Activated naive CD4-positive, alpha-beta T cell treated with anti-CD3 and anti-CD28 coated beads, Interleukin-2, amount 50 U/mL, for 16 hours (primary cell): ENCODE measurements at places on chromosomes 2 and 18.

- DNase-seq = no peak
These were observed 257.4 kb downstream of the CCDC178 start for GRCh38 chr18:33183136-33183535.

GRCh38 chr2:191844706-191845105 is 2.2 kb downstream of the CAVIN2 start:
- DNase-seq = no peak

- DNase-seq = no peak
These were observed 56.6 kb upstream of the SLC1A4 start for GRCh38 chr2:64932371-64933216.

GRCh38 chr2:223369889-223370288 is 232.3 kb downstream of the SCG2 start:
- DNase-seq = no peak

DNA sequence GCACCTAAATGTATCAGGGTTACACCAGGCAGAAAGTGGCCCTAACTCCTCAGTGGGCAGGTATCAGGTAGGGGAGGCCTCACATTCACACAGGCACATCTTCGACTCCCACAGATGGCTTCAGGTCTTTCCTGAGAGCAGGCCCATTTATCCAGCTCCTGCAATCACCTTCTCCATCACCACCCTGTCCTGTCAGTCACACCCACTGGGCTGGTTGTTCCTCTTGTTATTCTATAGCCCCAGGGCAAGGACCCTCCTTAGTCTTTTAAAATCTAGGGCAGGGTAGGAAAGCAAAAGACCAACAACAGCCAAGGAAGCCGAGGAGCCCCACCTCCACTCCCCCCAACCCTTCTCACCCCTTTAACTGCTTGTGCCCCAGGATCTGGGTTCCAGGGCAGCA is 9.1 kb upstream of the HOXD4 start:
- DNase-seq = no peak

GRCh38 chr18:66495844-66496243 is 108.0 kb downstream of the CDH19 start:
- DNase-seq = no peak

DNA sequence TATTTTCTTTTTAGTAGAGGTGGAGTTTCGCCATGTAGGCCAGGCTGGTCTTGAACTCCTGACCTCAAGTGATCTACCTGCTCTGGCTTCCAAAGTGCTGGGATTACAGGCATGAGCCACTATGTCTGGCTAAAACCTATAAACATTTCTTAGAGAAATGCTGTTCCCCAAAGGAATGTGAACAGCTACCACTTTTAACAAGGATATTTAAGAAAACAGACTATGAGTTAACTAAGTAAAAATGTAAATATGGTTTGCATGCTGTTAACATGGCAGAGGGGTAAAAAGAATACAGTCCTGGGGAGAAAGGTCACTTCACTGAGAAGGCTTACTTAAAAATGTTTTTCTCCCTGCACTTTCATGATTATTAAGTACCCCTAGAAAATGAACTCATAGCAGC is 57.1 kb downstream of the SLC16A14 start:
- no peak for DNase-seq

DNA sequence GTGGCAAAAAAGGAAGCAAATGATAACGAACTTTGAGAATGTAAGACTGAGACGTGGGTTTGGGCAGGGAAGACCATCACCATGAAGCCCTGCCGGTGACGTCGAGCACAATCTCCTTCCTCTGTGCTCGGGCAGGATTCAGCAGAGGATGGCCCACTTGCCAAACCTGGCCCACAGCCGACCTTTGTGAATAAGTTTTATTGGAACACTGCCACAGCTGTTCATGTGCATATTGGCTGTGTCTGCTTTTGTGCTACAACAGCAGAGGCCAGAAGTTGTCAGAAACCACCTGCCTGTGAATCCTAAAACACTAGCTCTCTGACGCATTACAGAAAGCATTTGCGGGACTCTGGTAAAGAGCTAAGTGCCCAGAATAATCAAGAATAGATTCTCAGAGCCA is 223.9 kb downstream of the MYT1L start:
- no peak for DNase-seq

GRCh38 chr2:46309052-46309953 is 12.1 kb downstream of the EPAS1 start:
- DNase-seq = no peak

- DNase-seq = no peak
These were observed 543.7 kb downstream of the TRIB2 start for GRCh38 chr2:13260402-13260801.

DNA sequence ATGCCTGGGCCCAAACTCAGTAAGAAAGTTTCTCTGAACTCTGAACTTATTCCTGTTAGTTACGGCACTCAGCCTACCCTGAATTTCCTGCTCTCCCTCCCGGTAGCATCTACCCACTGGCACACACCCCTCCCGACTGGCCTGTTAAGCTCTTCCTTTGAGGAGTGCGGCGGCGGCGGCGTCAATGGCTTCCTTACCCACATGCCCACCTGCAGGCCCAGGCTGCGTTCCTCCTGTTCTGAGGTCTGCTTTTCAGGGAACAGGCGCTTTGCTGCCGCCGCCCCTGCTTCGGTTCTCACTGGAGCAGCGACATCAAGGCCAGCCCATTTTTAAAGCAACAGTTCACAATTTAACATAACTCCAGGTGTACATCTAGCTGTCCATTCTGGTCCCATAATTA is 432.4 kb downstream of the DCDC2C start:
- DNase-seq = no peak

GRCh38 chr2:217113491-217113890 is 253.6 kb upstream of the TNP1 start:
- no peak for DNase-seq

DNA sequence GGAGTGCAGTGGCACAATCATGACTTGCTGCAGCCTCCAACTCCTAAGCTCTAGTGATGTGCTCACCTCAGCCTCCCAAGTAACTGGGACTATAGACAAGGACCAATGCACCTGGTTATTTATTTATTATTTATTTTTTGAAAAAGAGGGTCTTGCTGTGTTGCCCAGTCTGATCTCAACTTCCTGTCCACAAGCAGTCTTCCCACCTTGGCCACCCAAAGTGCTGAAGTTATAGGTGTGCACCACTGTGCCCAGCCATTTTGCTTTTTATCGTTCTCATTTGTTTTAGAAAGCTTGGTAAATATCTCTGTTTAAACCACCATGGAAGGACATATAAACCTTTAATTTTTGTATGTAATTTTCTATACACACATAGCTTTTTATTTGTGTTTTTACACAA is 74.2 kb downstream of the SMCHD1 start:
- no peak for DNase-seq

DNA sequence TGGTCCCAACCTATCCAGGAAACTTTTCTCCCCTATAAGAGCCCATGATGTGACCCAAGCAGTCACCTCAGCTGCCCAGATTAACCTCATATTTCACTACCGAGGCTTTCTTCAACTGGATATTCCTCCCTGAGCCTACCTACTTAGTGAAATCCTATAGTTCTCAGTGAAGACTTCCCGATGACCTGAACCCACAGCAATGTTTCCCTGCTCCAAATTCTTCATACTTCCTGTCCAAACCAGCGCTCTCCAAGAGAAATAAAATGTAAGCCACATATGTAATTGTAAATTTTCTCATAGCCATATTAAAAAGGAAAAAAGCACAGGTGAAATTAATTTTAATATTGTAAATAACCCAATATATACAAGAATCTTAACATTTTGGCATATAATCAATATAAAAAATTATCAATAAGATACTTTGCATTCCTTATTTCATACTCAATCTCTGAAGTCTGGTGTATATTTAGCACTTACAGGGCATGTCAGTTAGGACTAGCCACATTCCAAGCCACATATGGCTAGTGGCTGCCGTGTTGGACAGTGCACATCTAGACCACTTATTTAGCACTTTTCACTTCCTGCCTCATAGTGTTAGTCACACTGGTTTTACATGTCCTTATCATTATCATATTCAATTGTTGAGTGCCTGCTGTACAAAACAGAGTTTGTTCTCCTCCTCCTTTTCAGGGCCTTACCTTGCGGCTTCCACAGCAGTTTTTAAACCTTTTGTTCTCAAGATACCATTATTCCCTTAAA is 1.9 kb upstream of the STAT4 start:
- no peak for DNase-seq

DNA sequence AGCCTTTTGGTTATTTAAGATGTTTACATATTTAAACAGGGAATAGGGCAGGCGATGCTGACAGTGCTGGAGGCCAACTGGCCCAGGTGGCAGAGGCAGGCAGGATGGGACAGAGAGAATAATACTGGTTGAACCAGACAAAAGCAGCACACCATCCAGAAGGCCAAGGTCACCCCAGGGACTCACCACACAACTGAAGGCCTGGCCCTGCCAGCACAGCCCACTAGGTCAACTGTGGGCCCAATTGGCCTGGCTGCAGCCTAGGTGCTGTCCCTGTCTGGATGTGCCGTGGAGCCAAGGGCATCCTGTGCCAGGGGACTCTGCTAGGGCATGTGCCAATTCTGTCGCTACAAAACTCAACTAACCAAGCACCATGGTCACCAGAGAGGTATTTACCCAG is 69.2 kb downstream of the RNF152 start:
- DNase-seq = no peak

GRCh38 chr2:200044453-200044852 is 89.1 kb downstream of the MAIP1 start:
- no peak for DNase-seq

DNA sequence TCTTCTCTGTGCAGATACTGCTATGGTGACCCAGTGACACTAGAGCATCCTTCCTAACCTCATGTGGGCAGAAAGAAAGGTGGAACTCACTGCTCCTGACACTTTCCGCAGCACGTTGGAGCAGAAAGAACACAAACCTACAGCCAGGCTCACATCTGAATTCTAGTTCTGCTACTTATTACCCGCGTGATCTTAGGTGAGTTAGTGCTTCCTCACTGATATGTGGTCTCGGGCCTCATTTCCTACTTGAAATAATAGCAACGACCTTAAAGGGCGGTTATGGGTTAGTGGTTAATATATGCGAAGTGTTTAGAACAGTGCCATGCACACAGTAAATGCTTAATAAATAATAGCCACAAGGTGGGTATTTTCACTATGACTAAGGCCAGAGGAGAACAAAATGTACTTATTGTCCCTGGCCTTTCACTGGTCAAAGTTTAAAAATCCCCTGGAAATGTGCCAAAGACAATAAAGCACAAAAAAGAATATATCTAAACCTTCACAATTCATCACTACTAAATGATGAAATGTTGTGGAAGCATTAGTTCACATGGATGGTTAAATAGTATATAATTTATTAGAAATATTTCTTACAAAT is 66.6 kb downstream of the MYOM1 start:
- no peak for DNase-seq

GRCh38 chr2:43852196-43852730 is 13.5 kb downstream of the ABCG8 start:
- no peak for DNase-seq

DNA sequence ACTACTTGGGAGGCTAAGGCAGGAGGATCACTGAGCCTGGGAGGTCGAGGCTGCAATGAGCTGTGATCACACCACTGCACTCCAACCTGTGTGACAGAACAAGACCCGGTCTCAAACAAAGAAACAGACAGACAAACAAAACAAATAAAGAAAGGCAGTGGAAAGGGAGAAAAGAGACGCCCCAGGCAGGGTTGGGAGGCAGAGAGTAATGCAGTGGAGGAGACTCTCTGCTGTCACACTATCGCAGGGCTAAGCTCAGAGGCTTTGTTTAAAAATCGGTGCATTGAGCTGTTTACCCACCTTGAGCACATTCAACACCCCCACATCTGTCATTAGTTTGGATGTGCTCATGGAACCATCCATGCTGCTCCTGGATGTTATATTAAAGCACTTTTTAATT is 84.2 kb upstream of the RMP24 start:
- no peak for DNase-seq

GRCh38 chr18:58578321-58578720 is 50.6 kb downstream of the ALPK2 start:
- no peak for DNase-seq

DNA sequence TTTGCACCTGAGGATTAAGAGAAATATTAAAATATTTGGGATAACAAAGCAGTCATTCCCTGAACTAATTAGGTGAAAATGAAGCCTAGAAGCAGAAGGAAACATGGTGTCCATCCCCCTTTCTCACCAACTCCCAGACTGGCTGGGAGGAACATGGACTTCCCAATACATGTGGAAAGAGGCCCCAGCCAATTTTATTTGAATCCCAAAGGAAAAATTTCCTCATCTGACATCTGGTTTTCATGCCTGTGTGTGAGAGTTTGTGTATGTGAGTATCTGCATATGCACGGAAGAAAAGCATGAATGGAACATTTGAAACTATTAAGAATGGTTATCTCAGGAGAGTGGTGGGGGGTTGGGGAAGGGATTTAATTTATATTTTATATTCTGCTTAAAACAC is 84.3 kb downstream of the COPS8 start:
- DNase-seq = no peak

DNA sequence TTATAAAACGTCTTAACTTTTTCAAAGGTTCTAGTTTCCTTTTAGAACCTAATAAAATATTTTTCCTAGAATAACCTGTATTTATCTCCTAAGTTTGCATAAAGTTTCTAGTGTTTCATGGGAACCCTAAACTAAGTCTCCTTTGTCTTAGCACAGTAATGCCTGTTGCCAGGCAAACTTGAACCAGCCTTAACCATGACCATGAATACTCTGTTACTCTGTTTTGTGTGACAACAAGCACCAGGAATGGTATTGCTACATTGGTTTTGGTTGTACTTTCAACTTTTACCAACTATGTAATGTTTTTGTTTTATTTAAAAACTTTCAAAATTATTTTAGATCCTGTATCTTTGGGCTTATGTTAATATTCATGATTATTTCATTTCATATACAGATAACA is 137.6 kb downstream of the CERS6 start:
- DNase-seq = no peak

DNA sequence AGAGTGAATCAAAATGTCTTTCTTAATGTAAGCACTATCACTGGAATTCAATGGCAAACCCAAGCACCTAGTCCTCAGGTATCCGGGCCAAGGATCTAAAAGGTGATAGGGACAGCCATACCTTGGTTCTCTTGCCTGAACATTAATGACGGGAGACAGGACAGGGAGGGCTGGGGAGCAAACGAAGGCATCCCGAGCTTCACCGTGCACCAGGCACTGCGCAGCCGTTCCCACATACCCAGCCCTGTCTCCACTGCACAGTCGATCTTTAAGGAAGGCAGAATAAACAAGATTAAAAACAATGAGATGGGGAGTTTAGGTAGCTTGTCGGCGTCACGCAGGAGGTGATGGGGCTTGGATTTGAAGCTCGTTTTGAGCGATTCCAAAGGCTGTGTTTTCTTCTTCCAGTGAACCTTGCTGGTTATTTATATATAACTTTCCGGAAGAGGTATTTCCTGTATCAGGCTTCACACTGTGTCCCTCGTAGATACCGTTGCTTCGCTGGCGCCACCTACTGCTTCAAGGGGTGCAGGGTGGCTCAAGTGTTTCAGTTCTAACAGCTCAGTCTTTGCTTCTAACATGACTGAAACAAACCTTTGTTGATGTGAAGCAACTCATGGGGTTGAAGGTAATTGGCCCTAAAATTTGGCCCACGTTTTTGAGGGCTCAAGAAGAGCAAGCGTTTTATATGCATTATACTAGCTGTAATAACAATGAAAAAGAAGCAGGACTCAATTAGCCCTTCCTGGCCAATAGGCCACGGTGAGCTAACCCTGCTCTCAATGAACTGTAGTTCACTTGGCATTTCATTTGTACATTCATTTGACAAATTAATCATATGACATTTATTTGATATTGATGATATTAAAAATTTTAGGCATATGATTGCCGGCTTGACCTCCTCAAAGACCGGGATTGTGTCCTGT is 77.4 kb downstream of the DCDC2C start:
- peak; percentile 56 for DNase-seq

- DNase-seq = no peak
These were observed 48.5 kb downstream of the ARL6IP6 start for GRCh38 chr2:152766928-152767327.

GRCh38 chr2:102489646-102490045 is 16.6 kb downstream of the SLC9A4 start:
- no peak for DNase-seq
